Activated T-helper 1 cell treated with Interleukin-2 at 50 U/mL for 16 hours (primary cell): ENCODE measurements at places on chromosomes 2 and 18.

GRCh38 chr2:210366675-210367080, 51.7 kb upstream of the MYL1 start:
- DNase-seq, result no peak

DNA sequence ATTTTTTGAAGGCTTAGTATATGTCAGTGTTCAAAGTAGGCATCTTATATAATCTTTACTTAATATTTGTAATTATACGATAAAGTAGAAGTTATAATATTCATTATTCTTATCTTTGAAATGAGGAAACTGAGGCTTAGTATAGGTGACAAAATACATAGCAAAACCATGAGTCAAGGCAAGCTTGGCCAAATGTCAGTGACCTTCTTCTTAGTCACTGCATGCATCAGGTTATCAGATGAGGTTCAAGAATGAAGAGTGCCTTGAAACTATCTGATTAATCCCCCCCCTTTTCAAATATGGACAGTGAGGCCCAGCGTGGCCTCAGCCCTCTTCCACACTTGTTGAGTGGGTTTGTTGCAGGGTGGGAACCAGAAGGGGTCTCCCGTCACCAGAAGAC, 59.3 kb downstream of the PMAIP1 start:
- DNase-seq, result no peak

- DNase-seq, result no peak
Observed at GRCh38 chr18:10682368-10682714, 156.5 kb downstream of the NAPG start.

DNA sequence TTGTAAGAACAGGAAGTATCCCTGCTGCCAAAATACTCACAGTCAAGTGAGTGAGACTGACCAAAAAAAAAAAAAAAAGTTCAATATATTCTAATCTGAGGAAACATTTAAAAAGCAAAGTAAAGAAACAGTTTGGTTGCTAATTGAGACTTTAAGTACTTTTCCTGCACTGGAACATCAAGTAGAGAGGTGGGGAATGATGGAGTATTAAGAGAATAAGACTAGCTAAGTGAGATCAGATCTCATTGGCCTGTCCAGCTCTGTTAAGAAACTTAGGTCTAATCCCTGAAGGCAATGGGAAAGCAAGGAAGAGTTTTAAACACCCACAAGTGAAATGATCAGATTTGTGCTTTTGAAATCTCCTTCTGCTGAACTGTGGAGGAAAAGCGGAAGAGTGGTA, 27.8 kb upstream of the MAP4K3 start:
- DNase-seq, result no peak

GRCh38 chr2:217392930-217393584, 533.2 kb upstream of the TNP1 start:
- DNase-seq, result no peak

- no peak for DNase-seq
Observed at GRCh38 chr2:184468826-184469225, 129.5 kb upstream of the ZNF804A start.

DNA sequence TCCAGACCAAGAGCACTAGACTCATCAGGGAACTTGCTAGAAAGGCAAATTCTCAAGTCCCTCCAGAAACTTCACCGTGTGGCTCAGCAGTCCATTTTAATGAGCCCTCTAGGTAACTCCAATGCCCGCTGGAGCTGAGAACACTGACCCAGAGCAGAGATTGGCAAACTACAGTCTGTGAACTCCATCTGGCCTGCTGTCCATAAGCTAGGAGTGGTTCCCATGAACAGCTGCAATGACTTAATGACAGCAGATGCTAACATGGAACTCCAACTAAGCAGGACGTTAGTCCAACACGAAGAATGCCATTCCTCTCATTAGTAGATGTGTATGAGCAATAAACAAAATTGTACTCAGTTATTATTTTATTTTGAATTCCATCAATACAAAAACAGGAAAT, 371.9 kb downstream of the STK39 start:
- DNase-seq, result no peak

- no peak for DNase-seq
Observed at GRCh38 chr2:64262071-64262470, 117.9 kb upstream of the PELI1 start.

GRCh38 chr2:29582062-29582461, 339.3 kb downstream of the ALK start:
- DNase-seq, result no peak

DNA sequence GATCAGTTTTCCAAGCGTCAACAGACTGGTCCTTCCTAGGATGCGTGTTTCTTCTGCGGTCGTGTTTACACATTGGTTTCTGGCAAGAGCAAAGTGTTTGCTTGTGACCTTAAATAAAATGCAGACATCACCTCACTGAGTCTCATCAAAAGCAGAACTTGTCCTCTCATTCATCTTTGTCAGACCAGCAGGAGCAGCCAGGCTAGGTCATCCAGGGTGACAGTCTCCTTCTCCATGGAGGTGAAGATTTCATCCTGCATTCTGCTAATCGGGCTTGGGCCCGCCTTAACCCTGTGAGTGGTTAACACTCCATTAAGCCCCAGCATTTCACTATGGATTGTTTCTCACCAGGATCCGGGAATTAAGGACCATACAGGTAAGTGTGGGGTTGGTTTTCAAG, 64.2 kb upstream of the PID1 start:
- no peak for DNase-seq

- DNase-seq, result no peak
Observed at GRCh38 chr2:12684471-12684936, 32.2 kb upstream of the TRIB2 start.

- DNase-seq, result no peak
Observed at GRCh38 chr2:59881218-59881617, 672.2 kb downstream of the BCL11A start.

DNA sequence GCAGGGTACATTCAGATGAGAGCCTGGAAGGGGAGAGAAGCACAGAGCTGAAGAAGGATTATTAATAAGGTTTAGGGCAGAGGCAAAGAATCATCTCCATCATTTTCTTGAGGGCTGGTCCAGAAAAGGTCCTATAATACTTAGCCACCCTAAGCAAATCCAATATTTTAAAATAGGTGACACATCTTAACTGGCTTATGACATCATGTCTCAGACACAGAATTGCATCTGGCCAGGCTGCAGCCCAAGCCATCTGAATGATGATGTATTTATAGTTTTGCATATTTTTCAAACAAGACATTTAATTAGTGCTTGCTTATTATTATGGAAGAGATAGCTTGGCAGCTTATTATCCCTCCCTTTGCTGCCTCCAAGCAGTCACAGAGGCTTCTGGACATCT, 571.3 kb downstream of the SUCLG1 start:
- DNase-seq, result no peak

DNA sequence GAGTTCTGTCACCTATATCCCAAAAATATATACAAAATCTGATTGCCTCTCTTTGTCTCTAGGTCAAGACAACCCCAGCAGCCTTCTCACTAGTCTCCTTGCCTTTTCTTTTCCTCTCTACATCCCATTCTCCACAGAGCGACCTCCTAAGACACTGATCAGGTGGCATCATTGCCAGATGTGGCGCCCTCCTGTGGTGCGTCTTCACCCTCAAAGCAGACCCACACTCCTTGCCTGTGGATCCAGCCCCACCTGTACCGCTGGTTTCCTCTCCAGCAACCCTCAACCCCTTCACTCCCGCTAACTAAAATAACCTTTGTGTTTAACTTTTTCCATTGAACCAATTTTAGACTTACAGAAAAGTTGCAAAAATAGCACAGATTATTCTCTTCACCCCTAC, 273.3 kb downstream of the GLI2 start:
- DNase-seq, result no peak

DNA sequence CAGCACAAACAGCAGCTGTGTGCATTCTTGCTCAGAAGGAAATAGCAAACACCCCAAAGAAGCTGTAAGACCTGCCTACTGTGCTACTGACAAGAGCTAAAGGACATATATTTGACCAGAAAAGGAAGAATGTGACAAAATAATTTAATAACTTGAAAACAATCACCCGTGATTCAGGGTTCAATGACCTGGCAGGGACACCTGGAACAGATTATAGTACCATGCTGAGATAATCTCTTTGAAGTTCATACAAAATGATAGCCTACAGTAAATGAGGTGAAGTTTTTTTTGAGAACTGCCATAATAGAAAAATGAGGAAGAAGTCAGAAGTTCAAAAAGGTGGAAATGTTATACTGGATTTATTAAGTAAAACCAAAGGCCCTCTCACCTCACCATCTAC, 324.8 kb upstream of the GULP1 start:
- DNase-seq, result no peak

- no peak for DNase-seq
Observed at GRCh38 chr2:127321303-127321702, 27.4 kb upstream of the ERCC3 start.

DNA sequence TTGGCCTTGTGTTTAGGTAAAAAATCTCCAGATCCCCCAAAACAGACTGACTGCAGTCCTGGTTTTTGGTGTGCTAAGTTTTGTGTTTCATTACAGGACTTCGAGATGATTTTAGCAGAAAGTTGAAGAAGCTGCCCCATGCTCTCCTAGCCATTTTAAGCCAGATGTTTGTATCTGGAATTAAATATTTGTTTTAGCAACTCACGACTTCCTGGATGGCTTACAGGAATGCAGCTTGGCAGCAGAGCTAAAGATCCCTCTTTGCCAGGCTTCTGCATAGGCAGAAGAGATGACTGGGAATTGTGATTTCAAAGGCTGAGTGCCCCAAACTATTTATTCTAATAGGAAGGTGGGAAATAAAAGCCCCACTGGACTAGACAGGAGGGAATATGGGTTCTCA, 31.1 kb downstream of the ONECUT2 start:
- DNase-seq, result no peak

- no peak for DNase-seq
Observed at GRCh38 chr2:27887830-27888229, 2.4 kb downstream of the RBKS start.

- DNase-seq, result no peak
Observed at GRCh38 chr2:231318436-231318835, 77.1 kb upstream of the B3GNT7 start.

DNA sequence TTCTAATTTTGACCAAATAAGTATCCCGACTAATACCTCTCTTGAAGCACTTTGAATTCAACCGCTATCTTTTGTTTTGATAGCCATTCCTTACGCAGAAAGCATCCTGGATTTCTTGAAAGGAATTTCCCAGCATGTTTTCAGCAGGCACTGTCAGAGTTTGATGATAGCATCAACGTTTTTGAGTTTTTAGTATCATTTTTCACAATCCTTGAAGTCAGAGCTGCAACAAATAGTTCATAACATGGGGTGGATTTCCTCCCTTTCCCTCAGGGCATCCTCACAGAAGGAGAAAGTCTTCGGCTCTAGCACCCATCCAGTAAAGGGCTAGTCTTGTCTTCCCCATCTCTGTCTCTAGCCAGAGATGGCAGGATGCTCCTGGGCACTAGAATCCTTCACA, 46.2 kb downstream of the ANKRD44 start:
- DNase-seq, result no peak

DNA sequence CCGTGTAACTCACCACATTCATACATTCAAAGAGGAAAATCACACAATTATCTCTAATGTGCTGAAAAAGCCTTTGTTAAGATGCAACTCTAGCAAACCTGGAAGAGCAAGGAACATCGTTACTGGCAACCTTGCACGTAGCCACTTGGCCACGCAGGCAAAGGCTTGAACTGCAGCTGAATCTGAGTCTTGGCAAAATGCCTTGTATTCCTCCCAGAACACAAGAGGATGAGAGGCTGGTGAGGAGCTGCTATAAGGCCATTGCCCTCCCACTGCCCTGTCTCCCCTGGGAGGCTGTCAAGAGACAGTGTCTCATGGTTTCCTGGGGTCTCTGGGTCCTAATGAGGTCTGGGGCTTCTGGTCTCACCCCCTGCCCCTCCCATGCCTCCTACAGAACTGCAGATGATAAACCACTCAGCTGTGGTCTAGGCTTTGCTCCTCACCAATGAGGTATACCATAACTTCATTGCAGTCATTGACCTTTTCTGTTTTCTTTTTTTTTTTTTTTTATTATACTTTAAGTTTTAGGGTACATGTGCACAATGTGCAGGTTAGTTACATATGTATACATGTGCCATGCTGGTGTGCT, 141.4 kb downstream of the SPP2 start:
- no peak for DNase-seq

GRCh38 chr2:181958726-181959125, 26.9 kb upstream of the PPP1R1C start:
- no peak for DNase-seq

- no peak for DNase-seq
Observed at GRCh38 chr2:71780162-71780561, 326.8 kb downstream of the DYSF start.

DNA sequence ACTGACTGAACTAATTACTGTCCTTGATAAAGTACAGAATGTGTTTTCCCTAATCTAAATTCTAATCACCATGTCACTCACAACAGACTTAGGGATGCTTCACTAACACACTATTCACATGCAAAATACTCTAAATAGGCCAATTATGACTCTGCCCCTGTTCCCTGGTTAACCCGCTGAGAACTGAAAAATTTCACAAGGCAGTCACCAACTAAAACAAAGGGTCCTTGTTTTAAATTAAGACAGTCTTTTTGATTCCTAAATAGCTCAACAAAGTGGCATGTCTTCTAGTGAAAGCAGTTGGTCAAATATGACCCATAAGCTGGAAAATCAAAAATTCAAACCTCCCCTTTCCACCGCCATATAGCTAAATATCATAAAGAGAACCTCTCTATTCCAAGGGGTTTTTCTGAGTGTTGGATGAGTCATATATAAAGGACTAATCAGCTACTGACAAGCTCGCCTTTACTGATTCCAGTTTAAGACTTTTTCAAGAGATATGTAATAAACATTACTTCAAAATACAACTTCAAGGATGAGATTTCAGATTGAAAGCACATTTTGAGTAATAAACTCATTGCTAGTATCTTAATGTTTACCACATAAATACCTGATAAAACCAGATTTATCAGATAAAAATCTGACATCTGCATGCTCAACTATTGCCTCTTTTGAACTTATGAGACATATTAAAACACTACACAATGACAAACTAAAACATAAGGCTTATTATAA, 235.8 kb downstream of the TCF4 start:
- no peak for DNase-seq

- no peak for DNase-seq
Observed at GRCh38 chr2:240915526-240916341, 9.6 kb downstream of the CROCC2 start.

DNA sequence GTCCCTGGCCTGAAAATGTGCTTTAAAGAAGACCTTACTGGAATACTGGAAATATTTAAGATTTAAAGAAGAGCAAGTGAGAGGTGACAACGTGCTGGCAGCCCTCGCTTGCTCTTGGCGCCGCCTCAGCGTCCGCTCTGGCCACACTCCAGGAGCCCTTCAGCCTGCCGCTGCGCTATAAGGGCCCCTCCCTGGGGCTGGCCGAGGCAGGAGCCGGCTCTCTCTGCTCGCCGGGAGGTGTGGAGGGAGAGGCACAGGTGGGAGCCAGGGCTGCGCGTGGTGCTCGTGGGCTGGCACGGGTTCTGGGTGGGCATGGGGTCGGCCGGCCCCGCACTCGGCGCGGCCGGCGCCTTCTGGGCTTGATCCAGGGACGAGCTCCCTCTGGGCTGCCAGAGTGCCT, 2.9 kb upstream of the COQ10B start:
- DNase-seq, result no peak

GRCh38 chr2:21438949-21439348, 315.2 kb downstream of the TDRD15 start:
- no peak for DNase-seq

GRCh38 chr18:79367989-79368388, 27.7 kb upstream of the NFATC1 start:
- no peak for DNase-seq

GRCh38 chr2:33008716-33009115, 62.0 kb downstream of the LTBP1 start:
- no peak for DNase-seq
